ENCODE measurements at places on chromosomes 12 and 14.
A peak's percentile ranks its signal among the peaks of the same experiment; 100 is the strongest.

DNA sequence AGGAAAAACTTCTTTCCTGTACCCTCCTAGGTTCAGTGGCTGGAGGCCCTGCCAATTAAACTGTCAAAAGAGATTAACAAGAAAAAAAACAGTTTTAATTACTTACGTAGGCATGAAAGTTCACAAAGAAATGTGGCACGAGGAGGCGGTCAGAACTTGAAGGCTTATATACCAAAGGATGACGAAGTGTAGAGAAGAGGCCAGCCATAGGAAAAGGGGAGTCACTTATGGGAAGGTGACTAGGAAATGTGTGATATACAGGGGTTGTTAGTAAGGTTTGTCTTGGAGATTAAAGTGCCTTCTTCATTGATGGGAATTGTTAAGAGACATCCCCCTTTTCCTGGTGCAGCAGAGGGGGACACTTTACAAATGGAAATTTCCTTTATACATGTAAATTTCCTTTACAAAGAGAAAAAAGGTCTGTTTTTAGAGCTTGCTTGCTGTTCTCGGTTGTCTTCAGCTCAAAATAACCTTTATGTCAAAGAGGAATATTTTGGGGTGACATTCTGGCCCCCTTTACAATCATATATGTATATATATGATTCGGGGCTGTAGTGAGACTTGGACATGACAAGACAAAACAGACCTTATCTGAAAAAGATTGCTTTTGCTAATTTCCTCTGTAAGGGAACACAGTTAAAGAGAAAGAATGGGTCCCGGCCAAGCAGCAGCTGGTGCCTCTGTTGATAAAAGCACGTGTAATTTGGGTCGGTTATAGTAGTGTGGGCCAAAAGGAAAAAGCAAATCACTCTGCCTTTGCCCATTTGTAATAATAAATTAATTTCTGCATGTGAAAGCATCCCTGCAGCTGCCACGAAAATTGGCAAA, 38.6 kb downstream of the SYNE2 start:
- DNase-seq: no peak

- no peak for DNase-seq
Observed at GRCh38 chr12:110690127-110690430, 1.2 kb upstream of the HVCN1 start.

GRCh38 chr12:14260011-14260993, 105.2 kb upstream of the ATF7IP start:
- peak; percentile 43 for DNase-seq

DNA sequence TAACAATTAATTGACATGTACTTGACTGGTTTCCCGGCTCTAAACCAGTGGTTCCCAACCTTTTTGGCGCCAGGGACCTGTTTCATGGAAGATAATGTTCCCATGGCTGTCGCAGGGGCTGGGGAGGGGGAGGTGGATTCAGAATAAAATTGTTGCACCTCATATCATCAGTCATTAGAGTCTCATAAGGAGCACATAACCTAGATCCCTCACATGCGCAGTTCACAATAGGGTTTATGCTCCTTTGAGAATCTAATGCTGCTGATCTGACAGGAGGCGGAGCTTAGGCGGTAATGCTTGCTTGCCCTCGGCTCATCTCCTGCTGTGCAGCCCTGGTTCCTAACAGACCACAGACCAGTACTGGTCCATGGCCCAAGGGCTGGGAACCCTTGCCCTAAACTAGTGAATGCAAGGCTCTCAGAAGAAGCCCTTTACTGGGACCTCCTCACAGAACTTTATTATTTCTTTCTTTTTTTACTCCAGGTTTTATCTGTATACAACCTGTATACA, 86.4 kb upstream of the SINHCAF start:
- DNase-seq: no peak

DNA sequence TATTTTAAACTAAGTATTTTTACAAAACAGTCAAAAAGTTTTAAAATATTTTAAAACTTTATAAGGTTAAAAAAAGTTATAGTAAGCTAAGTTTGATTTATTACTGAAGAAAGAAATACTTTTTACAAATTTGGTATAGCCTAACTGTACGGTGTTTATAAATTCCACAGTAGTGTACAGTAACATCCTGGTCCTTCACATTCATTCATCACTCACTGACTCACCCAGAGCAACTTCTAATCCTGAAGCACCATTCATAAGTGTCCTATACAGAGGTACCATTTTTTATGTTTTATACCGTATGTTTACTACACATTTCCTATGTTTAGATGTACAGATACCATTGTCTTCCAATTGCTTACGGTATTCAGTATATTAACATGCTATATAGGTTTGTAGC, 170.0 kb downstream of the KLHL28 start:
- no peak for DNase-seq

DNA sequence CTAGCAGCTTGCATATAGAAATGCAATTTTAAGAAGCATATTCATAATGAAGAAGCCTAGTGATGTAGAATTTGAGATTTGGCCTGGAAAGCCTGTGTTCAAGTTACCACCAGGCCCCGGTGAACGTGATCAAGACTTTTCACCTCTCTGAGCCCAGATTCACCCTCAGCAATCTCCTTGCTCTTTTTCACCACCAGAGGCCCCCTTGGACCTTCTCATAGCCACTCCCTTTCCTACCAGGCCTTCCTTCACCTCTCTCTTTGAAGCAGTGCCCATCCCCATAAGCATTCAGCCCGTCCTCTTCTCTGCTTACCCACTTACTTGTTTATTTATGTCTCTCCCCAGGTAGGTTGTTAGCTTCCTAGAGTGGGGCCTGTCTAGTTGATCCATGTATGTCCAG, 1280.9 kb downstream of the AACS start:
- no peak for DNase-seq

DNA sequence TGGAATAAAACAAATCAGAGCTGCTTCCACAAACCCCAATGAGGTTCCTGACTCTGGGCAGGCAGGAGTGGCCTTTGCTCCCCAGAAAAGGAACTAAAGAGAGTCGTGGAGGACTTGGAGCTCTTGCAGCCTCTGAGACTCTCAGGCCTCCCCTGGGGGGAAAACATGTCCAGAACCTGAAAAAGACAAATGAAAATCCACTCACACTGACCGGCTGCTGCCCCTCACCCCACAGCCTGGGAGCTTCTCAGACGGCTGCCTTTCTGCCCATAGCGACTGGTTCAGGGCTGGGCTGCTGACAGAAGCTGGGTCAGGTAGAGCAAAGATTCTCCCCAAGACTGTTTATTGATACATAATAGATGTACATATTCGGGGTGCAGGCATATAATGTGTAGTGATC, 356.0 kb downstream of the ADGRD1 start:
- no peak for DNase-seq

- DNase-seq: no peak
Observed at GRCh38 chr12:51868821-51869495, 18.9 kb upstream of the ANKRD33 start.

DNA sequence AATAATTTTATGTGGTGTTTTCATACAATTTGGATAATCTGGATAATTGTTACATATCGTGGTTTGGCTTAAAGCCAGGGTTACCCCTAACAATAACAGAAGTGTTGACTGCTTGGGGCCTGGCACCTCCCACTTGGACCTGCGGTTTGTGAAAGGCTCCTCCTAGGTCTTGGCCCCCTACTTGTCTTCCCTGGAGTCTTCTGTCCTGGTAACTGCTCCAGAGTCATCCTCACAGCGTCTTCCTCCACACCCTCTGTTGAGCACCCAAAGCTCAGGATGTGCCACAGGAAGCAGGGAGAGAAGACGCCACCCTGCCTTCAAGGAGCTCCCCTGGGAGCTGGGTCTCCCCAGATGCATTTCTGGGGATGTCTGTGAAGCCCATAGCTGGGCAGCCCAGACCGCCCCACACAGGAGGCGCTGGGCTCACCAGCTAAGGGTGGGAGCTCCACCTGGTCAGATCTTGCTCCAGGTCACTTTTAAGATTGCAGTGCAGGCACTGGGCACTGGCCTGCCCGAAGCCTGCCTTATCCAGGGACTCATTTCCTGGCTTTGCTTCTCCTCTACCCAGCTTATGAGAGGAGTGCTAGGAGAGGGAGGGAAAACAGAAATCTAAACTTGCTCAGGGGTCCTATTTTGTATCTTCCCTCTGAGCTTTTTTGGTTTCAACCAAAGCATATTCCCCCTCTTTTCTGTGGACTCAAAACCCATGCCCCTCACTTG, 98.2 kb downstream of the ZFP36L1 start:
- no peak for DNase-seq

DNA sequence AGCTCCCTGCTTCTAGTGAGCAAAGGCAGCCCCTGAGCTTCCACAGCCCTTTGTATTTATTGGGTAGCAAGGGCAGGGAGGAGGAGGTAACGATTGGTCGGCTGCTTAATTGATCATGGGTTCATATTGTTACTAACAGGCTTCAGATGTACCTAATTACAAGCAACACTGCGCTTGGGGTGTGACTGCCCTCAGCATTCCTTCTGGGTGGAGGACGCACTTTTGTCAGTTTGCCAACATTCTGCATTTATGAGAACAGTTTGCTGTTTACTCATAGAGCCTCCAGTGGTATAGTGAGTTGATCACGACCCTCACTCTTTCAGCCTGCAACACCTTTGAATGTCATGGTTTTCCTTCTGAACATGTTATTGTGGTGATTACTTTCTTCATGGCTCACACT, 9.6 kb downstream of the TSHR start:
- no peak for DNase-seq

DNA sequence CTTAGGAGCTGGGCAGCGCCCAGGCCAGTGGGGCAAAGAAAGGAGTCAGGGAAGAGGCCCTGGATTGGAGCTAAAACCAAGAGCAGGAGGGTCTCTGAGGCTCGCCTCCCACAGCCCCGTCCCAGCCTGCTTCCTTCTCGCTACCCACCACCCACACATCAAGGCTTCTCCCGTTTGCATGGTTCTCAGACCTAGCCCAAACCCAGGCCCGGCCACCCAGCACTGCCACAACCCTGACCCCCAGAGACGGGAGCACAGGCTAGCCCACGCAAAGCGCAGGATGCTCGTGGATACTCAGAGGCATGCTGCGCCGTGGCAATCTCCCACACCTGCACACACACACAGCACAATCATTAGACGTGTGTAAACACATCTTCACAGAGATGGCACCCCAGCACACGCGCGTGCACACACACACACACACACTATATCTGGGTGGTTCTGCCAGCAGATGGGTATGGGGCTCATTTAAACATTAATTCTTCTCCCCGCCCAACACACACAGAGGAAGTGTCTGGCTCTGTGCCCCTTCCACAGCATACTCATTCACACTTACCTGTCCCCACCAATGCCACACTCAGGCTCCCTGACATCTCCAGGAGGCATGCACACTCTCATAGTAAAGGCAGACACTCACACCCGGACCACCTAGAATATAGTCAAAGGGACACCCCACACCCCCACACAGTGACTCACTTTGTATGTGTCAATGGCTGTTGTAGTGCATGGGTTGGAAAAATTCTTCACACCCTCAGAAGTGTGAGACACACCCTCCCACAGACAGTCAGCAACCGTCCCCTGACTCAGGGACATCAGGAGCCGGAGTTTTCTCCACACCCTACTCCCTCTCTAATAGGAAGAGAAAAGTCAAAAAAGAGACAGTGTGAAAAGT, 1.1 kb downstream of the CARMIL3 start:
- DNase-seq: no peak

DNA sequence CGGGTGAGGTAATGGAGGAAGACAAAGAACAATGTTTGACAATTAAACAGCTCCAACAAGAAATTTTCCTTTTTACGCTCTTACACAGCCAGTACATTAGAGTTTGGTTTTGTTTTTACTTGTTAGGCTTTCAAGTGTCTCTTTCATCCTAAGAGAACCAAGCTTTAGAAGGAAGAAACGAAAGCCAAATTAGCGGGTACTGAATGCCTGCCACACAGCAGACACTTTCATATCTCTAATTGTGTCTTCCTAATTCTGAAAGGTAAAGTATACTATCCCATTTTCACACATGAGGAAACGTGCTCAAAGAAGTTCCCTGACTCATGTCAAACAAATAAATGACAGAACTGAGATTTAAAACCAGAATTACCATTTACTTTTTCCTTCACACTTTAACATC, 65.0 kb downstream of the CDK17 start:
- no peak for DNase-seq

DNA sequence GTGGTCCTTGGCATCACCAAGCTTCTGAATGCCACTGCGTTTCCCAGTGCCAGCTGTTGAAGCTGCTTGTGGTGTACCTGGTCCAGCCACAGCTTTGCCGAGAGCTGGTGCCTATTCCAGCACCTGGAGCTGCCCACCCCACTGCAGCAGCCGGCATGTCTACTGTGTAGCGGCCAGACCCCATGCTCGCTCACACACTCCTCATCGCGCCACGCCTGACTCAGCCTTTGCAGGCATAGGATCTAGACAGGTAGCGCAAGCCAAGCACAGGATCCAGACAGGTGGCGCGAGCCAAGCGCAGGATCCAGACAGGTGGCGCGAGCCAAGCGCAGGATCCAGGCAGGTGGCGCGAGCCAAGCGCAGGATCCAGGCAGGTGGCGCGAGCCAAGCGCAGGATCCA, 11.6 kb upstream of the ZNF605 start:
- no peak for DNase-seq

- DNase-seq: no peak
Observed at GRCh38 chr12:20268771-20269170, 99.6 kb upstream of the PDE3A start.

GRCh38 chr14:35879654-35880249, 53.6 kb downstream of the BRMS1L start:
- no peak for DNase-seq

GRCh38 chr12:62363506-62363905, 103.1 kb upstream of the MON2 start:
- no peak for DNase-seq

DNA sequence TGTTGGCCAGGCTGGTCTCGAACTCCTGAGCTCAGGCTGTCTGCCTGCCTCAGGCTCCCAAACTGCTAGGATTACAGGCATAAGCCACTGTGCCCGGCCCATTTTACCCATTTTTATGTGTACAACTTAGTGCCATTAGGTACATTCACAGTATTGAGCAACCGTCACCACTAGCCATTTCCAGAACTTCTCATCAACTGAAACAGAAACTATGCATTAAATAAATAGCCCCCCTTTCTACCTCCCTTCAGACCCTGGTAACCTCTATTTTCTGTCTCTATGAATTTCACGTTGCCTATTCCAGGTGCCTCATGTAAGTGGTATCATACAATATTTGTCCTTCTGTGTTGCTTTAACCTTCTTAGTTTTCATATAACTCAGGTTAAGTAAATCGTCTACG, 15.9 kb downstream of the ZCRB1 start:
- DNase-seq: no peak

DNA sequence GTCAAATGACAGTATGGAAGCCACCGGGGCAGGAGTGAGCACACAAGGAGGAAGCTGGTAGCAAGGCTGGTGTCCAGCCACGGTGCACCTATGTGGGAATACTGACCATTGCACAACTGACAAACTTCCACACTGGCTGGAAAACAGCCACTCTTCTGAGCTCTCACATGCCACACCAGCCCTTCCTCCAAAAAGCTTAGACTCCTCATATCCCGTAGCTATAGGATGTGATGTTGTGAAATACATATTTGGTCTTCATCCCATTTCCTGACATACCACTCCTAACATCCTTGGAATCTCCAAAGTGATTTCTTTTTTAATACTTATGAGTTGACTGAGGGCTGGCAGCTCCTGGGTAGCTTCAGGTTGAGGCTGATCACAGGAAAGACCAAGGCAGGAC, 103.6 kb downstream of the NTF3 start:
- DNase-seq: no peak

- DNase-seq: no peak
Observed at GRCh38 chr14:63436286-63437098, 106.7 kb downstream of the PPP2R5E start.

- DNase-seq: no peak
Observed at GRCh38 chr14:100836941-100837804, 11.3 kb downstream of the MEG3 start.
